ENCODE measurements at places on chromosomes 3 and 15.

DNA sequence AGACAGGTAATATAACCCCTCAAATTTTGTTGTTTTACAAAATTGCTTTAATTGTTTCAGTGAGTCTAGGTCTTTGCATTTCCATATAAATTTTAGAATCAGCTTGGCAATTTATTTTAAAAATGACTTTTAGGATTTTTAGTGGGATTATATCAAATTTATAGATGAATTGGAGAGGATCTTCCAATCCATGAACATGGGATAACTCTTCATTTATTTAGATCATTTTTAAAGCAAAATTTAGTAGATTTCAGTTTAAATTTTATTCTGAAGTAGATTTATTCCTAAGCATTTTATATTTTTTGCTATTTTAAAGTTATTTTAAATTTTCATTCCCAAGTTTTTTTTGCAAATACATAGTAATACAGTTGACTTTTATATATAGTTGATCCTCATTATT, 58.1 kb upstream of the THSD4 start:
- DNase-seq = no peak

DNA sequence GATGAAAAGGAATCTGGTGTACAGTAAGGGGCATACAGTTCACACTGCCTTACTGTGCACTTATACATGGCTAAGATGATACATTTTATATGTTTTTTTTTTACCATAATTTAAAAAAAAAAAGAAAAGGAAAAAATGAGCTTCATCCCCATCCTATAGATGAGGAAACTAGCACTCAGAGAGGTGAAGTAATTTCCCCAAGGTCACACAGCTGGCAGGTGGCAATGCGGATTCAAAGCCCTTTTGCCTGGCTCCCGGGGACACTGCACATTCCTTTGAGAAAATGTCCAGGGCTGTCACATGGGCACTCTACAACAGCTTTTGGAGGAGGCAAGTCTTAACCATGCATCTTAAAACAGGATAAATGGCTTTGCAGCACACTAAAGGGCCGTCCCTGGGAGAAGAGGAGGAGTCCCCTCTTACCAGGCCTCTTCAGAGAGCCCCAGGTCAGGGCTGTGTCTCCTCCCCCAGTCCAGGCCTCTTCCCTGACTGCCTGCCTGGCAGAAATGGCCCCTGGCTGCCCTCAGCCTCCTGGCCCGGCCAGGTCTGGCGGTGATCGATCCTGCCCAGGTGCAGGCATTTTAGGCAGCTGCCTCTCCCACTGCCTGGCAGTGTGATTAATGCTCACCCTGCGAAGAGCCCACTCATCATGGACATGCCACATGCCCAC, 95.1 kb upstream of the LINGO1 start:
- DNase-seq = no peak

DNA sequence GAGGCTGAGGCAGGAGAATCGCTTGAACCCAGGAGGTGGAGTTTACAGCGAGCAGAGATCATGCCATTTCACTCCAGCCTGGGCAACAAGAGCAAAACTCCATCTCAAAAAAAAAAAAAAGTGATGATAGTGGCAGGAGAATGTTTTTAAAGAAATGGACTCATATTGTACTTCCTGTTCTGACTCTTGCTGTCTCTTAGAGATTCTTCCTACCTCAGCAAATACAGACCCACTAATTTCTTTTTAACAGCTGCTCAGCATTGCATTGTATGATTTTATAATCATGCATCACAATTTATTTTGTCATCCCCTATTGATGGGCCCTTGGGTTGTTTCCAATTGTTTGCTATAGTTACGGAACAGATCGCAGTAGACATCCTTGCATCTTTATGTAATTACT, 8.8 kb upstream of the ANKDD1A start:
- DNase-seq = no peak

DNA sequence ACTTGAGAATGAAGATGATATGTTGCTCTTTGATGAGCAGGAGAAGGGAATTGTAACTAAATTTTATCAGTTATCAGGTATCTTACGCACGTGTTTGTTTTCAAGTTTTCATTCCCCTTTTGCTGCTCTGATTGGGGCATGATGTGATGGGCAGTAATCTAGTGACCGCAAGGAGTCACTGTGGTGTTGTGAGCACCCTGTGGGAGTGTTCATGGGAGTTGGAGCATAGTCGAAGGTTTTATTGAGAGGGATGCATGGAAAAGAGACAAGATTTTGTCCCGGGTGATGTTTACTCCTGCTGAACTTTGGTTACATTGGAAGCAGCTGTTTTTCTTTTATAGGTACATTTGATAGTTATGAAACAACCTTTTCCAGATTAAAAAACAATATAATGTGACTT, 2.1 kb downstream of the FAN1 start:
- DNase-seq = no peak
